ENCODE measurements at places on chromosomes 4 and X.

- no peak for DNase-seq
These were observed 14.2 kb downstream of the BST1 start for GRCh38 chr4:15717086-15717485.

DNA sequence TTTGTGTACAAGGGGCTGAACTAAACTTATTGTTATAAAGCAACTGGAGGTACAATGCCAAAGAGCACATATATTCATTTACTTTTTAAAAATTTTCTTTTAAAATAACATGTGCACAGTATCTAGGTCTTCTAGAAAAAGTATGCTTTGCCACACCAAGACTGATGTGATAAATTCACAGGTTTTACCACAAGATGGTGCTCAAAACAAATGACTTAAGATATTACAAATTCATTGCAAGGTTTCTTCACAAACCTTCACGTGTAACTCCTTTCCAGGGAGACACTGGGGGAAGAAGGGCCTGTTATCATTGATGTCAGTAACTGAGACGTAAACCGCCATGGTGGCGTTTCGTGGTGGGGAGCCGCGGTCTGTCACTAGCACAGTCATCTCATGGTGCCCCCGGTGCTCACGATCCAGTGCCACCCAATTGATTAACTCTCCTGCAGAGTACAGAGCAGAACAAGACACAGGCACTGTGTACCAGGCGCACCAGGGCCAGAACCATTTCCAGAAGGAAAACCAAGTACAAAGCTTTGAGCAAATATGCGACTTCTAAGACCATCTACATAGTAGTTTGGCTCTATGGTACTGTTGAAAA lies 162.2 kb downstream of the DCHS2 start:
- no peak for DNase-seq

DNA sequence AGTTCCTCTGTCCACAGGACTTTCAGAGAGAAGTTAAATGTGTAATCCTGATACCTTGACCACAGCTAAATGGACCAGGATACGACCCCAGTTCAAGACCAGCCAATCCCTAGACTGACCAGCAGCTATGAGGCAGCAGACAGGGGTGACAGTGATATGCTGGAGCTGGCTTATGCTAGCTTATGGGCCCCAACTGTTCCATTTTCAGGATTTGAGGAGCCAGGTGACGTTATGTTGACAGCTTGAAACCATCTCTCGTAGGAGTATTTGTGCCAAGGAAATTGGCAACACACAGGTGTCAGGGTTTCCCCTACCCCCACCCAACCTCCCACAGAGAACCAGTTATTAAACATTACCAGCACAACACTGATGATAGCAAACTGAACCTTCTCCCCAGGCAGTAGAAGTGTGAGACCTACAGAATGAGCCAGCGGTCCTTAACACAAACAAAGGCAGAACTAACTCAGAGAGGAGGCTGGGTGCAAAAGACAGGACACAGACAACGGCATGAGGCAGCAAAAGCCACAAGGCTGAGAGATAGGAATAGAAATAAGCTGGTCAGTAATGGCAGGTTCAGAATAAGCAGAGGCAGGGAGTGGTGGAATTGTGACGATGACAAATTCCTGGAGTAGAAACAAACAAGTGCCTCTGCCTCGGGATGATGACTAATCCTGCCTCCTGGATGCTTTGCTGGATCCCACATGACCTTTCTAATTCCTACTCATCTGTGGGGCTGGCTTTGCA lies 85.6 kb upstream of the CPEB2 start:
- no peak for DNase-seq

DNA sequence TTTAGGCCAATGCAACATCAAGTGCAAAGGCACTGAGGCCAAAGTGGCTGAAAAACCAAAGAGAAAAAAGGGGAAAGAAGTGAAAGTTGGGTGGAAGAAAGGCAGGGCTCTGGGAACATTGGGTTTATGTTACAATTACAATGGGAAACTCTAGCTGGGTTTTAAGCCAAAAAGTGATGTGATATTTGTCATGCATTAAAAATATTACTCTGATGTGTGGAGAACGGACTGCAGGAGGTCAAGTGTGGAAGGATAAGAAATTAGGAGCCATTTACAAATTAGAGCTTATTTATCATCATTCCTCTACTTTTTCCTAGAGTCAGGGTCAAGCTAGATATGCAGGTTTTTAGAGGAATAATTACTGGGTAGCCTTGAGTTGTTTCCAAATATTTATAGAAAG lies 516.8 kb downstream of the INPP4B start:
- no peak for DNase-seq

DNA sequence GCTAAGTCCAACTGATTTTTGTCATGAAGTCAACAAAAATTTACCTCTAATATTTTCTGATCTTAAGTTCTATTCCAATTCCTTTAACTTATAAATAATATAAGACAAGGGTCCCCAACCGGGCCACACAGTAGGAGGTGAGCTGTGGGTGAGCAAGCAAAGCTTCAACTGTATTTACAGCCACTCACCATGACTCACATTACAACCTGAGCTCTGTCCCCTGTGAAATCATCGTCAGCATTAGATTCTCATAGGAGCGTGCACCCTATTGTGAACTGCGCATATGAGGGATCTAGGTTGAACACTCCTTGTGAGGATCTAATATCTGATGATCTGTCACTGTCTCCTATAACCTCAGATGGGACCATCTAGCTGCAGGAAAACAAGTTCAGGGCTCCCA lies 227.4 kb downstream of the MAPK10 start:
- no peak for DNase-seq

DNA sequence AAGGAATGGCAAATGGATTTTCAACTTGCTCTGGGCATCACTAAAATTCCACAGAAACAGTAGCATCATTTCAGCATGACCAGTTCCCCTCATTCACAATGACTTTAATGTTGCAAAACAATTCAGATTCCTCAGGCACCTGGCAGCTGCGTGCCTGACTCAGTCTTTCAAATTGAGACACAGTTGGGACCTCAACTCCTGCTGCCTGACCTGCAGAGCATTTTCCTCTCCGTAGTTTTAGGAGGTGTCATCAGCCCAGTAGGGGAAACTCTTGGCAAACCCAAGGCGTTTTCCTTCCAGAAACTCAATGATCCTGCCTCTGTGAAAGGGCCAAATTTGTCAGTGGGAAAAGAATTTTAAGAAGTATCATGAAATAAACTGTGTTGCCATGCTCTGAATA lies 388.9 kb downstream of the SPRY1 start:
- DNase-seq = no peak

DNA sequence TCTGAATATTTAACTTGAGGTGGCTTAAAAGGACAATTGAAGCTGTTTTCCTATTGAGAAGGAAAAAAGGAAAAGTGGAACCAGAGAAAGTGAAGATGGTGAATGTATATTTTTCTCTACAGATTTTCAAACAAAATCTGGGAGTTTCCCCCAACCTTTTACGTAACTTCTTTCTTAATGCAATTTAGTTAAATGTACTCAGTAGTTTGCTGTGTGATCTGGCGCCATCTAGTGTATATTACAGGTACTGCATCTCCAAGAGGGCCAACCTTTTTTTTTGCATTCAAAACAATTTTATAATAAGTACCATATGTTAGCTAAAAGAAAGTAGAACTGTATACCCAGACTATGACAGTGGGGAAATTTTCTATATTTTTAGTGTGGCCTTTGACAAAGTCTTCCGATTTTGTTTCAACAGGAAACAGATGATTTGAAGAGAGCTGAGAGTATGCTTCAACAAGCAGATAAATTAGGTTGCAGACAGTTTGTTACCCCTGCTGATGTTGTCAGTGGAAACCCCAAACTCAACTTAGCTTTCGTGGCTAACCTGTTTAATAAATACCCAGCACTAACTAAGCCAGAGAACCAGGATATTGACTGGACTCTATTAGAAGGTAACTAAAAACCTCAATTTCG lies 82.0 kb downstream of the PLS3 start:
- DNase-seq = peak; percentile 2

DNA sequence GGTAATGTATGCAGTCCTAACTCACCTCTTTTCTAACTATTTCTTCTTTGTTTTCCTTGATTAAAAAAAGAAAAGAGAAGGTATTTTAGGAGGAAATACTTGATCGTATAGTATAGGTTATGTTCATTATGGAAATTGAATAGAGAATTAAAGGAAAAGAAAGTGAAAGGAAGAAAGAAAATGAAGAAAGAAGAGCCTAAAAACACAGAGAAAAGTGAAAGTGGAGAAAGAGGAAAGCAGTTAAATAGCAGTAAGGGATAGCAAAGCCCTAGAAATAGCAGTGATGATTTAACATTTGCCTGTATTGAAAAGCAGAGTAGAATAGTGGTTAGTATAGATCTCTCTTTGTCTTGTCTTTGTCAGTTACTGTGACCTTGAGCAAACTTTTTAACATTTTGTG lies 37.0 kb downstream of the MRPL1 start:
- DNase-seq = no peak

GRCh38 chr4:89196056-89196674 lies 84.8 kb downstream of the TIGD2 start:
- no peak for DNase-seq

GRCh38 chr4:58191109-58191508 lies 1080.9 kb upstream of the IGFBP7 start:
- no peak for DNase-seq

DNA sequence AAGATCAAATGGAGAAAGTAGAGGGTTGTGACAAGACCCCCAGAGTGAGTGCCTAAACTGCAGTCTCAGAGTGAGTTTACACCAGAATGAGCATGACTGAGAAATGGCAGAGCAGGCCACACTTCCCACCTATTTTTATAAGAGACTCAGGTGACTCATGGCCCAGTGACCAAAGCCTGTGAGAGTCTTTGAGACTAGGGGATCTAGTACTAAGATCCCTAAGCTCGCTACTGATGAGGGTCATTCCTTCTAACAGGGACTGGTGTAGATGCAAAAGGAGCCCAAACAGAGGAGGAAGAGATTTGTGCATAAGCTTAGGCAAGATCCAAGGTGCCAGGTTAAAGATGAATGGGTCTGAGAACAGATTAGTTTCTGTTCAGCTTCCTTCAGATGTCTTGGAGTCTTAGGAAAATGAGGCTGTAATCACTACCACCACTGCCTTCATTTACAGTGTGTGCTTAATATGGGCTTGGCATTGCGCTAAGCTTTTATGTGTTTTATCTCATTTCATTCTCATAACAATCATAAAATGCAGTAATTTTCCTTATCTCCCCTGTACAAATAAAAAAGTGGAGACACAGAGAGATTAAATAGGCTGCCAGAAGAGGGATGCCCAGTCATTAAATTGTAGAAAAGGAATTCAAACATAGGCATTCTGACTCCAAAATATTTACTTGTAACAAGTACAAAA lies 62.8 kb downstream of the RWDD4 start:
- DNase-seq = no peak

- no peak for DNase-seq
These were observed 17.8 kb upstream of the TENM3 start for GRCh38 chr4:182225257-182225852.

GRCh38 chr4:153291562-153291961 lies 52.9 kb upstream of the MND1 start:
- DNase-seq = no peak

All from stimulated activated CD4-positive, alpha-beta T cell treated with anti-CD3 and anti-CD28 coated beads, Interleukin-2, amount 100 ng/mL, for 4 hours (primary cell).